MM.1S (cell line): ENCODE measurements at places on chromosomes 4 and X.
A peak's percentile ranks its signal among the peaks of the same experiment; 100 is the strongest.

DNA sequence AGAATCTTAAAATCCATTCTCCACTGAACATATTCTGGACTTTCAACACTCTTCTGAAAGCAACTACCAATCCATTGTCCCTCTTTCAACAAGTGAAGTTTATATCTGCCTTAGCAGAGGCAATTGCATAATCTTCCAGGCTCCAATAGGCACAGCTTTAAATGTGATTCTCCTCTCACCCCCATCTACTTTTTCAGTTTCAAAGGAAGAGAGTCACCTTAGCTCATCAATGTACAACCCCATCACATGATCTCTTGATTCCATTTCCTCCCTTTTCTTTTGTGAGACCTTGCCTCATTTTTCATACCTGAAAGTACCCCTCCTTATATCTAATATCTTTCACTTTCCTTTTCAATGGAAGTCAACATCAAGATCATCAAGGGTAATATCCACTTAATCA, 921.7 kb upstream of the EPHA5 start:
- peak; percentile 15 for DNase-seq

DNA sequence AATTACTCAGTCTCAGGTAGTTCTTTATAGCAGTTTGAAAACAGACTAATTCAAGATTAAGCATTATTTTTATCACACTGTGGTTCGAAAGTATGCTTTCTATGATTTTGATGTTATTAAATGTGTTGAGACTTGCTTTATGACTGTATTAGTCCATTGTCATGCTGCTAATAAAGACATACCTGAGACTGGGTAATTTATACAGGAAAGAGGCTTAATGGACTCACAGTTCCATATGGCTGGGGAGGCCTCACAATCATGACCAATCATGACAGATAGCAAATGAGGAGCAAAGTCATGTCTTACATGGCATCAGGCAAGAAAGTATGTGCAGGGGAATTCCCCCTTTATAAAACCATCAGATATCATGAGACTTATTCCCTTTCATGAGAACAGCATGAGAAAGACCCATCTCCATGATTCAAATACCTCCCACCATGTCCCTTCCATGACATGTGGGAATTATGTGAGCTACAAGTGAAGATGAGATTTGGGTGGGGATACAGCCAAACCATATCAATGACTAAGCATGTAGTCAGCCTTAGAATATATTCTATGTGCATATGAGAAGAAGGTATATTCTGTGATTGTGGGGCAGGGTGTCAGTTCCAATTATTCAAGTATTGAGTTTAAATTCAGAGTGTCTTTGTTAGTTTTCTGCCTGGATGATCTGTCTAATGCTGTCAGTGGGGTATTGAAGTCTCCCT, 44.6 kb upstream of the UGT2A1 start:
- no peak for DNase-seq

DNA sequence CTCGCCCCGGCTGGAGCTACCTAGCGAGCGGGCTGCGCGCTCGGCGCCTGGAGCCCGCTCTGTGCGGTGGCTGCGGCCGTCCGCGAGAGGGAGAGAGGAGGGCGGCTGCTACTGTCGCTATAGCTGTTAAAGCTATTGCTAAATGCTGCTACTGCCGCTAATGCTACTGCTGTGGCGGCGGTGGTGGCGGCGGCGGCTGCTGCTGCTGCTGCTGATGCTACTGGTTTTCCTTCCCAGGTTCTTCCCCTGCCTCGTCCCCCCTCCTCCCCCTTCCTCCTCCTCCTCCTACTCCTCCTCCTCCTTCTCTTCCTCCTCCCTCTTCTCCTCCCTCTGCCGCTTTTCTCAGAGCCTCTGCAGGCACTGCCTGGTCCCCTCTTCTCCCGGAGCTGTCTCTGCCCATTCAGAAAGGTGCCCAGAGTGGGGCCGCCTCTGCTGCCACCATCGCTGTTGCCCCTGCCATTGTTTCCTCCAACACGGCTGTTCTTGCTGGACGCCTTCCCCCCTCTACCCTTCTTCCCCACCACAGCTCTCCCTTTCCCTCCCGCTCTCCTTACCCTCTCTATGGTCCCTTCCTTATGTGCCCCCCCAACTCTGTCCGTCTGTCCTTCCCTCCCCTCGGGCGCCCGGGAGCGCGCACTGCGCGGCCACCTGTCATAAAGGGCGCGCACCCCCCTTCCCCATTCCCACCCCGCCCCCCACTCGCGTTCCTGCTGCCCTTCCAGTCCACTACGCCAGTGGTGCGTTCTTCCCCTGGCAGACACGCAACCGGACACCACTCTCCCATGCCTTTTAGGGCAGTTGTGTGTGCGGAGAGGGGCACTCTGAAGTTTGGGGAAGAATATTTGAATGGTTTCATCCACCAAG, at the start of gene NEXMIF:
NEXMIF (minus strand) TSS at position 228 of the 864 bp plus-strand sequence.
- peak; percentile 59 for DNase-seq

DNA sequence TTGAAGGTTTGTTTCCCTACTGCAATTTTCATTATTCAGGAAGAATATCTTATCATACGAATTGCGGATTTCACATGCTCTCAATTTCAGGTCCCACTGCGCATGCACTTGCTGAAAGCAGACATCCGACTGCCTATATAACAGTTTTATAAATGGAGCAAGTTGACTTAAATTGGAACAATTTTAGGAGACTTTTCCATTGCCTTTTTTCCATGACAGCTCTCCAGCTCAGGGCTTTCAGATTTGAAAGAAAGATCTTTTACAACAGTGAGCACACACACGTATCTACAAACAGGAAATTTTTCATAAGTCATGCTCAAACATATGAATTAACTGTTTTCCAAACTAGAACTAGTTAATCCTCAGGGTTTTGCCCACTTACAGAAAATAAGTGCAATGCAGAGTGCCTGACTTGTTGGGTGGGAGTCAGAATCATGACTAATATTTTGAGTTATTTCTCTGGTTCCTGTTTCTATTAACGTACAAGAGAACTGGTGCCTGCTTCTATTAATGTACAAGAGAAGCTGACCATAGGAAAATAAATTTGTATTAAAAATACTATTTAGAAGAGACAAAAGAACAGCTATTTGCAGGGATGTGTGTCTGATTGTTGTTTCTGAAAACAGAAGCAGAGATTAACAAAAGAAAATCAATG, 137.9 kb downstream of the GPC3 start:
- no peak for DNase-seq

- DNase-seq = no peak
These were observed 62.8 kb upstream of the NKX1-1 start for GRCh38 chr4:1469043-1469442.

- DNase-seq = no peak
These were observed 10.0 kb downstream of the AWAT2 start for GRCh38 chrX:70039758-70040157.

- DNase-seq = no peak
These were observed 109.6 kb downstream of the NHSL2 start for GRCh38 chrX:72020204-72020603.

GRCh38 chr4:154578919-154579318, 11.6 kb downstream of the FGA start:
- DNase-seq = no peak

GRCh38 chr4:189200353-189200752, 740.3 kb upstream of the FRG1 start:
- no peak for DNase-seq

- DNase-seq = no peak
These were observed 226.8 kb downstream of the CAMK2D start for GRCh38 chr4:113534711-113535110.

DNA sequence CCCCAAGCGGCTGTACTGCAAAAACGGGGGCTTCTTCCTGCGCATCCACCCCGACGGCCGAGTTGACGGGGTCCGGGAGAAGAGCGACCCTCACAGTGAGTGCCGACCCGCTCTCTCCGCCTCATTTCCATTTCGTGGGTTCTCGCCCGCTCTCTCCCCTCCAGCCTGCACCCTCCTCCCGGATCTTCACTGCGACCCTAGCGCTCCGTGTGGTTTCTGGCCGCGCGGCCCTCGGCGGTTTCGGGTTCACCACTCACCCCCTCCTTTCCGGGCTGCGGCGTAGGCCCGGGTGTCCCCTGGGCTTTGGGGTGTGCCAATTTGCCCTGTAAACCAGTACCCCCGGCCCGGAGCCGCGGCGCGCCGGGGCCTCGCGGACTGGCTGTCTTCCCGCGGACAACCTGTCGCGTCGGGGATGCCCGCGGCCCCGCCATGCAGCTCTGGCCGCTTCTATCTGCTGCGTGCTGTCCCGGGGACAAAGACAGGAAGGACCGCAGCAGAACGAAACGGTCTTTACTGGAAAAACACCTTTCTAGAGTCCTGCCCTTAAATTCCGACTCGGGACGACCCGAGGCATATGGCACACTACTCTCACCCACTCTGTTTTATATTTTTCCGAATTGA, 737 bp downstream of the FGF2 start:
- peak; percentile 87 for DNase-seq

- DNase-seq = no peak
These were observed 250.1 kb downstream of the SNCA start for GRCh38 chr4:89586864-89587263.

DNA sequence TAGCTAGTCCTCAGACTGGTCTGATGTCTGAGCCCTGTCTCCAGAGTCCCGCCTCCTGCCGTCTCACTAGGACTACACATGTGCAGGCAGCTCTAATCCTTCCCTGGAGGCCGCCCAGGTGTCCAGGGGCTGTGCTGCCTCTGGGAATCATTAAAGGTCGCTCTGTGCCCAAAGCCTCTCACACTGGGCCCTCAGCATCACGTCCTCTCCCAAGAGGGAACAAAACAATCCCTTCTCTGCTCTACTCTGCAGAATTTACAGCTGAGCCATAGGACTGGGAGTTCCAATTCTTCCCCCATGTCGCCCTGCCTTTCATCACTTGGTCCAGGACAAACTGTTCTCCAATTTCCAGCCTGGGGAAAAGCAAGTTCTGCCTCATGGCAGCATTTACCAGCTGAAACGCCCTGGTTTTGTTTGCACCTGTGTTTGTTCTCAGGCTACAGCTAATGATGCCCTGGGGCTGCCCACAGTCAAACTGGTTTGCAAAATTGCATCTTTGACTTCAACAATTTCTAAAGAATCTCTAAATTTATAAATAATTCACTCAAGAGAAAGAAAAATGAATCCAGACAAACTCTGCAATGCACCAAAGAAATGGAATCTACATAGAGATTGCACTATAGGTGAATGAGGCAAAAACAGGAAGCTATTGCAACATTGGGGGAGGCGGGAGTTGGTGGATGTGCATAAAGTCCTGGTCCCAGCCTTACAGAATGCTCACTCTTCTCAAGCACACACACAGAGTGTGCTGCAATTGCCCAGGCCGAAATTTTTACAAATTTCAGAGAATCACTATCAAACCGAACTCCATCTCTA, 7.2 kb upstream of the MRFAP1 start:
- DNase-seq = no peak

DNA sequence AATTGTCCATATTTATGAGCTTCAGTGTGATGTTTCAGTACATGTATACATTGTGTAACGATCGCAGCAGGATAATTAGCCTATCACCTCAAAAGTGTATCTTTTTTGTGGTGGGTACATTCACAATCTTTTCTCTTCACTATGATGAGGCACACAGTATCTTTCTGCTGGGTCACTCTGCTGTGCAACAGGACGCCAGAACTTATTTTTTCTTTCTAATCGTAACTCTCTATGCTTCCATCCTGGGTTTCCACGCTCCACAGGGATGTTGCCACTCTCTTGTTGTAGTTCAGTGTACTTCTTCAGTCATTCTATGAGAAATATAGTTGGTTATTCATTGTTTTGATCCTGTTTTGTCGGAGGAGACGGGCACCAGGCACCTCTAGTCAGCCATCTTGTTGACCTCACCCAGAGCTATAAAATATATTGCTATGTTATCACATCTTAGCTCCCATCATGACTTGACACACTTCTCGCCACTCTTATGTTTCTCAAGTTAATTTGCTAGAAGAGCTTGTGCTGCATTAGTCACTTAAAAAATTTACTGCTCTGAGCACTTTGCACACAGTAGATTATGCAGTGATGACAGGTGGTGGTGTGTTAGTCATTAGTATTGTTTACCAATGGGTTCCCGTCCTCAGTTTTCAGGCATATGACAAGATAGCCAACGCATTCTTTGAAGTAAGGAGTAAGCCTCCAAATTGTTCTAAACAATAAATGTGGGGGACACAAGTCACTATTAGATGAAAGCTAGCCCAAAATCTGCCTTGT, 1002.7 kb upstream of the PCDH7 start:
- no peak for DNase-seq

- DNase-seq = no peak
These were observed 42.4 kb downstream of the DCUN1D4 start for GRCh38 chr4:51885363-51885762.

DNA sequence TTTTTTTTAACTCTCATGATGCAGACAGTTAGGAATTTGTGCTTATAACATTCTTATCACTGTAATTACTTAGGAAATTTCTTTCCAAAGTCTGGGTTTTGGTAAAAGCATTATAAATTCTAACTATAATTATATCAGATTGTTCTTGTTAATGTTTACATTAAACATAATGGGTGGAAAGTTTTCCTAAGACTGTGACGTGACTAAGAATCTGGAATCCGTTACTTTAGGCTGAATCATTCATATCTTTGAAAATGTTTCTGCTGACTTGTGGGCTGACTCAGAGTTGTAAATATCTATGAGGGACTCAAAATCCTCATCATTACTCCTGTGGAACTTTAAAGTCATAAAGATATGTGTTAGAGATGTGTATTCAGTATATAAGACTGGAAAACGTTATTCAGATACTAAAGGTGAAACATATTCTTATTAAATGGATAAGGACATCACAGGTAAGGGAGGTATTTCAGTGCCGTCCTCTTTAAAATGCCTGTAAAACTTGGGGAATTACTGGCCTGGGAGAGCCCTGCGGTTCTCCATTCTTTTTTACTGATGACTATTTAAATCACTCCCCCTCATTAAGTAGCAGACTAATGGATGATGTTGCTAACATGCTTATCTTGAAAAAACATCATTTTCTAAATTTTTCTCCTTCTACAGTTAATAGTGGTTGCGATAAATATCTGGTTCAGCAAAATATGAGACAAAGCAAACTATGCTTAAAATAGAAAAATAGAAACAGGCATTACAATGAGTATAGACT, 159.0 kb downstream of the DCLK2 start:
- no peak for DNase-seq

GRCh38 chrX:23749129-23749528, 6.1 kb upstream of the ACOT9 start:
- no peak for DNase-seq

- no peak for DNase-seq
These were observed 69.6 kb downstream of the SERTM2 start for GRCh38 chrX:111581086-111581485.

- no peak for DNase-seq
These were observed 92.1 kb downstream of the KDR start for GRCh38 chr4:55033296-55033695.

DNA sequence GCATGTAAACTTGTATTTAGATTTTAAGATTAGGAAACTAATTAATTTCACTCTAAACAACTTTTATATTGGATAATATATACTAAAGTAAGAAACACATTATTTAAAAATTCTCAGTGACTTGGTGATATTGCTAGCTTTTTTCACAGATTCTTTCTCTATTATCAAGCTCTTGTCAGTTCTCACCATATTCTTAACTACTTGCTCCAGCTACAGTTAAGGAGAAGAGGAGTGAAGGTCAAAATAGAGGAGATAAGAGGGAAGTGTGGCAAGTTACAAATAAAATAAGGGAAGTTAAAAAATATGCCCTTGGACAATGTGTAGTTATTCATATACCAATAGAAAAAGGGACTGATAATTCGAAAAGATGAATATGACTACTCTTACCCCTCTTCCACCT, 34.7 kb upstream of the NAF1 start:
- DNase-seq = no peak
